ENCODE measurements at places on chromosomes 1 and 21. TPM values are rescaled to one million over a fixed set of nuclear protein-coding genes. Genes with fewer than 3 reads are reported as not detected.

The TLCD4 gene
- total RNA-seq, result 0.04 TPM

The TRNP1 gene
- not detected for total RNA-seq

The CD1B gene
- total RNA-seq, result not detected

The FUBP1 gene
- total RNA-seq, result 193 TPM

The LAPTM5 gene
- 481 TPM for total RNA-seq

- DNase-seq, result peak; percentile 29
These were observed at the start of gene EFNA1 for GRCh38 chr1:155127105-155127966. Gene EFNA1 (plus strand): TSS chr1:155127876. CDS start chr1:155127978, 102 bp downstream.

DNA sequence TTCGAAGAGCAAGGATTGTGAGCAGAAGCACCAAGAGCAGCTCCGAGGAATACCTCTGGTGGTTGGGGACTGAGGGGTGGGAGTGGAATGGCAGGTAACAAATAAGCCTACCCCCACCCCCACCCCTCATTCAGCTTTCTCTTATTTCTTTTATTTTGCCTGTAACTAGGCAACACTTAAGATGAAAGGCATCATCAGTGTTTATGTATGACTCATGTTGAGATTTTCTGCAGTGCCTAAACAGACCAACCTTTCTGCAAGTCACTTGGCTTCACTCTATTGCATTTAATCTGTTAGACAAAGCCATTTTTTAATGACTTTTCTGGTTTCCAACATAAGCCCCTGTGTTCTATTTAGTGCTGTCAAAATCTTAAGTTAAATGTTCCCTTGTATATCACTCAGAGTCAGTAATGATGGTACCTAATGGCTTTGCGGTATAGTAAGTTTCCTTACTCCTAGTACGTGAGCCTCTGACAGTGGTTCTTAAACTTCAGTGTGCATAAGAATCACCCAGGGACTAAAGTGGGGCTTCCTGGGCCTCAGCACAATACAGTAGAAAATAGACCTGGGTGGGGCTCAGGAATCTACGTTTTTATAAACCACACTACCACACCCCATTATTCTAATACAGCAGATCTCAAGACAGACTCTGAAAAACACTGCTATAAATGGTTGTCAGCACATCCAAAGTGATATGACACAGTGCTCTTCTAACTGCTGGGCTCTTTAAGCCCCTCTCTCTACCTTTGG is 19.9 kb downstream of the CASQ2 start:
- no peak for DNase-seq

GRCh38 chr1:62589321-62589720 is 8.0 kb upstream of the ANGPTL3 start:
- no peak for DNase-seq

DNA sequence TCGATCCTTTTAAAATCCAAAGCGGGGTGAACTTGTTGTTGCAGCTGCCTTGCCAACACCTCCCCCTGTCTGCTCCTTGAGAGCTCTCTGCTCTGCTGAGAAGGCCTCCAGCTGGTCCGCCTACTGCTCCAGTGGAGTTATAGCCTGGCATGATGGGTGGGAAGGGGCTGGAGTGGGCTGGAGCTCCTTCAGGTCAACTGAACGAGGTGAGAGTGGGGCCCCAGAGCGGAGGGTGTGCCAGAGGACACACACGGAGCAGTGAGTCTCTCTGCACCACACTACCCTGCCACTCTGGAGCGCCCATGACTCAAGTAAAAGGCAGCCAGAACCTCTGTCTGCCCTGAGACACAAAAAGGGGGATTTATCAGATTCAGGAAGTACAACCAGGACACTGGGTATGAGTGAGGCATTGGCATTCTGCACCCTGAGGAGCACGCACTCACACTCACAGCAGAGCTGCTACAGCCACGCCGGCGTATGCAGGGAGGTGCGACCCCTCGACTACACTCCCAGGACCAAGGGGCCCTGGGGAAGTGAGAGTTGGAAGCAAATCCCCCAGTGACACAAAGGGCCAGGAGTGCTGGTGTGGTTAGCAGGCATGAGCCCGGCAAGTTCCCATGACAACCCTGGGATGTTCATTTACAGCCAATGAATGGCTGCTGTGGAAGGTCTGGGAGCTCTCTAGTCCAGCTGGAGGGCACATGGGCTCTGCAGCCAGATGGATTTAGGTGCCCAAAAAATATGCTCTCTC is 28.0 kb upstream of the EVA1B start:
- no peak for DNase-seq

DNA sequence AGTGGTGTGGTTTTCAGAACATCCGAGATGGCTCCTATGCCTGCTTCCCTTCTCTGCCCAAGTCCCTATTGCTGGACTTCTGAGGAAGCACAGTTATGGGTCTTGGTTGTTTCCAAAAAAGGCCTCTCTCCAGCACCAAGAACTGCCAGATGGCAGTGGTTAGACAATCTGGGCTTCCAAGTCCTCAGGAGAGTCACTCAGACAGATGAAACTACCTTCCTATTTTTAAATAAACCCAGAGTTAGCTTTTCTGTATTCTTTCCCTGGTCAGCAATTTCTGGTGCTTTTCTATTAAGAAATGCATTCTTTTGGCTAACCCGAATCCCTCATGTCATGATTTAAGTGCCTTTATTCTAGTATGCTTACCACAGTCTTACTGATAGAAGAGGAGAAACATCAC is 245.9 kb downstream of the PRDM2 start:
- DNase-seq, result no peak
